Activated CD8-positive, alpha-beta T cell treated with anti-CD3 and anti-CD28 coated beads for 36 hours (primary cell): ENCODE measurements at places on chromosomes 12 and 14. TPM values are rescaled to one million over a fixed set of nuclear protein-coding genes. Genes with fewer than 3 reads are reported as not detected.

Gene GALNT16
- not detected for total RNA-seq

DNA sequence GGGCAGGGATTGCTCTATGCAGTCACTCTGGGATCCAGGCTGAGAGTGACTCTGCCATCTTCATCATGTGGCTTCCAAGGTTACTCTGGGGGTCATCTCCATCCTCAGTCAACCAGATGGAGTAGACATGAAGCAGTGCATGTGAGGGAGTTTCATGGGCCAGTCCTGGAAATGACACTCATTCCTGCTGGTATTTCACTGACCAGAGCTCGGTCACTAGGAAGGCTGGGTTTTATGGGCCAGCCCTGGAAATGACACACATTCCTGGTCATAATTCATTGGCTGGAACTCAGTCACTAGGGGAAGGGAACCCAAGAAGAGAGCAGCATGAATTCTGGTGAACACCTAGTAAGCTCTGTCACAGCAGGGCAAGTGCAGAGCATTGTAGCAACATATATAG, 144.7 kb downstream of the SMOC1 start:
- no peak for DNase-seq

Gene MYO1H
- total RNA-seq: not detected

GRCh38 chr12:40208707-40209446, 15.9 kb upstream of the LRRK2 start:
- no peak for DNase-seq

Gene SDR9C7
- total RNA-seq: not detected

DNA sequence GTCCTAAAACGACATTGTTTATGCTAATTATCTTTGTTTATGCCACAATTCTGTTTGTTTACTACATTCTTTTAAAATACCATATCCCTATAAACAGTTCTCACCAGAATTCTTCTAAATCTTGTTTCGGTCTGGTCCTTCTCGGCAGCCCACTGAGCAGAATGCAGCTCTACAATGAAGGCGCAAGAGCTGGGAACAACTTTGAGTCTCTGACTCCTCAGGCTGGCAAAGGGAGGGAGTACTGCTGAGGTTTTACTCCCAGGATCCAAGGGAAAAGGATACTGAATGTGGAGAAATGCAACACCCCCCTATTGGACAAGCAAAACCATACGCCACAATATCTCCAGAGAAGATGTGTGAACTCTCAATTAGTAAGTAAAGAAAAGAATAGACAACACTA, 5.4 kb downstream of the SOX5 start:
- DNase-seq: no peak

DNA sequence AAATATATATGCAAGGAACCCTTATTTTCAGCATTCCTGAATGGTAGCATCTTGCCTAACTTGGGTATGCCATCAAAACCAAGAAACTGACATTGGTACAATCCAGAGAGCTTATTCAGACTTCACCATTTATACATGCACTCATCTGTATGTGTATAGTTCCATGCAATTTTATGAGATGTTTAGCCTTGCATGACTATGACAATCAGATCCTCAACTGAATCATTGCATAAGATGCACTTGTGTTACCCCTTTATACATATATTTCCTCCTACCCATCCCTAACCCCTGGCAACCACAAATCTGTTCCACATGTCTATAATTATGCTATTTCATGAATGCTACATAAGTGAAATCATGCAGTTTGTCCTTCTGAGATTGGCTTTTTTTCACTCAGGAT, 37.0 kb upstream of the PPFIBP1 start:
- no peak for DNase-seq

- DNase-seq: no peak
Measured at GRCh38 chr12:7361265-7361664, 57.4 kb downstream of the ACSM4 start.

Gene NGB
- total RNA-seq: not detected

Gene RNASE1
- not detected for total RNA-seq

DNA sequence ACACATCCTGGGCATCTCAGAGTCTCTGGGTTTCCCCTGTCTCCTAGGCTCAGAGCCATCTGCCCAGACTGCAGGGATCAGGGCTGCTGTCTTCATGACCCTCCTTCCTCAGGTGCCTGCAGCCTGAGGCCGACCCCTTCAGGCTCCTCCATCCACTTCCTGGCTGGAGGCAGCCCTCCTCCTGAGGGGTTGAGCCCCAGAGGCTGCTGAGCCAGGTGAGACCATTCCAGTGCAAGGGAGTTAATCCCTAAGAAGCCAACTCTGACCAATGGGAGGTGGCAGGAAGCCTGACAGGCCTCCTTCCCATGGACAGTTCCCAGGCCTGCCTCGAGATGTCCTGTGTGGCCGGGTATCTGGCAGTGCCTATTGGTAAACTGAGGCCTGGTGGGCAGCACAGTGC, 8.4 kb upstream of the PPP4R4 start:
- DNase-seq: no peak

DNA sequence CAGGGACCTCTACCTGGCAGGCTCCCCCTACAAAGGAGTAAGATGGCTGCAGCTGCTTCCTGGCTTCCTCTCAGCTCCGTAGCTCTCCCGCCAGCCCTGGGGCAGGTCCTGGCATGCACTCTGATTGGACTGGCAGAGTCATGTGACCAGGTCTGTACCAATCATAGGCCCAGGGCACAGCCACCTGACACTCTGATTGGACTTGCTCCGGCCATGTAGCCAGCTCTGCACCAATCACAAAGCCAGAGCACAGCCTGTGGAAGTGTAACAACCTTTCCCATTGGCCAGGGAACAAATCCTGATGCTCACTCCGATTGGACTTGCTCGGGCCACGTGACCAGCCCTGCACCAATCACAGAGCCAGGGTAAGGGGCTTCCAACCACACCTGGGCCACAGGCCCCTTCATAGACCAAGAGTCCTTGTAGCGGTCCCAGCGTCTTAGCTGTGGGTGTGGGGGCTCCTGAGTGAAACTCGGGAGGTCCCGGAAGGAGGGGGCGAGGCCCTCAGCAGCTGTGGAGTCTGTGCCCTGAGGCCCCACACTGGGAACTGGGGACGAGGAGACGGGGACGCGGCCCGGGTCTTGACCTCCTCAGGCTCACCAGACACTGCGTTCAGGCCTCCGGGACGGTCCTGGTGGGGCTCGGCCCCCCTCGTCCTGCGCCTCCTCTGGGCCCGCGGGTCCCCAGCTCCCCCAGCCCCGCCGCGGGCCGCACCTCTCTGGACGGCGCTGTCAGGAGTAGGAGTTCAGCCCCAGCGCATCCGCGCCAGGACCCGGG, 210.6 kb downstream of the ADGRD1 start:
- peak; percentile 4 for DNase-seq

Gene LMNTD1
- total RNA-seq: not detected

- DNase-seq: no peak
Measured at GRCh38 chr12:18221726-18222125, 39.6 kb upstream of the PIK3C2G start.

Gene ALDH2
- 3.2 TPM for total RNA-seq

DNA sequence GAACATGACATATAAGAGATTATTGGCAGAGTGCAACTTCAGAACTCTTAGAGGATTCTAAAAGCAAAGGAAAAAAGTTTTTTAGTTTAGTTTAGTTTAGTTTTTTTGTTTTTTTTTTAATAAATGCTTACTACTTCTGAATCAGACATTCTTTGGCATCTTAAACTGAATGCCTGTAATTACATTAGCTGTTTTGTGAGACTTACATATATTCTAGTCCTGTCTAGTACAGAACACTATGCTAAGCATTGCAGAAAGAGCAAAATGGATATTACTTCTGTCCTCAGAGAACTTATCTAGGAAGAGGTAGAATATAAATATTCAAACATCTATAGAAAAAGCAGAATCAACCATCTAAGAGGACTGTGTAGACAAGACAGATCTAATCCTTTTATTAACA, 133.2 kb downstream of the RAD51B start:
- DNase-seq: no peak

Gene TMEM117
- total RNA-seq: 0.95 TPM

DNA sequence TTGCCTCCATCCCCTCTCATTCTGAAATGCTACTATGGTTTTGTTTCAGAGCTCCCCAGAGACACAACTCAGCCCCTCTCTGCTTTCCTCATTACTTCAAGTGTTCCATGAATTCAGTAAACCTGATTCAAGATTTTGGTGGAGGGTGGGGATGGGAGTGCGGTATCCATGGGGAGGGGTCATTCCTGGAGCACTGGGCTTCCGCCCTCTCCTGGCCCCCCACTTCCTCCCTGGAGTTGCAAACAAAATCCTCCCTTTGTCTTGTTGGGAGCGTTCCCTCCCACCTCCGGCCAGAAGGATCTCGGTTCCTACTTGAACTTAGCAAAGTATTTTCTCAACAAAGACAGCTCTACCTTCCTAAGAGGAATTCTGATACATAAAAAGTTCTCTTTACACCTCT, 71.8 kb upstream of the LTA4H start:
- no peak for DNase-seq

Gene TAS2R46
- total RNA-seq: 0.45 TPM
